SW 1271 (cell line): ENCODE measurements at places on chromosomes 7 and 10.

DNA sequence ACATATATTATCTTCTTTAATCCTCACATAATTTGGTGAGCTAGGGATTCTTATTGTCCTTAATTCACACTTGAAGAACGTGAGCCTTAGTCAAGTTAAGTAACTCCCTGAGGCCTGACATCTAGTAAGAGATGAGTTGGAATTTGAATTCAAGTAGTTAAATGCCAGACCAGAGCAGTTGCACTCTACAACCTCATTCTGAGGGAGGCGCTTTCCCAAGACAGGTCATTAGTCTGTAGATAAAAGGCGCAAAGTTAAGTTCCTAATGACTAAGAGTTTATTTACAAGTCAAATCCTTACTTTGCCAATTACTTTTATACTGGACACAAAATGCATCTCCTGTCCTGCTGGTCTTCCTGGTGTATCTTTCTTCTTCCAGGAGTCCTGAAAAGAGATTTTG, 3.6 kb upstream of the EXOC6 start:
- DNase-seq: no peak

DNA sequence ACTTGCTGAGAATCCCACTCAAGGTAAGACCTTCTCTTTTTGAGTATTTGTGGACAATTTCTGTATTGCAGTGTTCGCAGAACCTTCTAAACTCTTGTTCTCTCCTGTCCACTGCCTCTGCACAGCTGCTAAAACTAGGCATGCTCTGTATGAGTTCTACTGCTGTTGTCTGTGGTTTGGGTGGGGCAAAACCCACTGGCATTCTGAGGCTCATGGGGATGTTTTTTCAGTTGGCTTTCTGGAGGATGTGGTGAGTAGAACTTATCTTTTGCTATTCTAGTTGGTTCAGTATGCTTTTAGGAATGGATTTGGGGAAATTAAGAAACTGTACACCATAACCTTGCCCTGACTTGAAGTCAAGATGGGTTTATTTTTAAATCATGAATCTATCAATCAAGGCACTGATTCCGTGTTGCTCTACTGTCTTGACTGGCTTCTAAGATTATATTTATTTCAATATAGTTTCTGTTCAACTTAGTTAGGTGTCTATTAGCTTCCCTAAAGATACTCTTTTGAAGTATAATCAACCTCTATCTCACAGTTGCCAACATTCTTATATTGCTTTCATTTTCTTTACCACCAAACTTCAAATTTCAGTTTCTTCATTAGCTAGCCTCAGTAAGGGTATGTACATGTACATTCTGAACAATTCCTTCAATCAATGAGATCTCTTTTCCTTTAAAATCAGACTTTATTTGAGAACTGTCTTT, 25.0 kb upstream of the C1GALT1 start:
- DNase-seq: peak; percentile 28

- DNase-seq: peak; percentile 48
These were observed 21.0 kb upstream of the ASB15 start for GRCh38 chr7:123580406-123581161.

GRCh38 chr7:8284606-8285005, 22.6 kb upstream of the ICA1 start:
- DNase-seq: no peak

- no peak for DNase-seq
These were observed 61.4 kb downstream of the SYPL1 start for GRCh38 chr7:106050746-106051117.
